ENCODE measurements at places on chromosomes 4 and X. TPM values are rescaled to one million over a fixed set of nuclear protein-coding genes. Genes with fewer than 3 reads are reported as not detected.

DNA sequence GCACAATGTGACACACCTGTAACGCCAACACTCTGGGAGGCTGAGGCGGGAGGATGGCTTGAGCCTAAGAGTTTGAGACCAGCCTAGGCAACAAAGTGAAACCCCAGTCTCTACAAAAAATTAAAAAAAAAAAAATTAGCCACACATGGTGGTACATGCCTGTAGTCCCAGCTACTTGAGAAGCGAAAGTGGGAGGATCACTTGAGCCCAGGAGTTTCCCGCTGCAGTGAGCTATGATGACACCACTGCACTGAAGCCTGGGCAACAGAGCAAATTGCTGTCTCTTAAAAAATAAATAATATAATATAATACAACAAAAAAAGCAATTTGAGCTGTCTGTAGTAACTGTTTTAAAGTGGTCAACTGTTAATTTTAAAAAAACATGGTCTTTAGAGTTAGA, 13.2 kb downstream of the SPOCK3 start:
- DNase-seq = no peak

The FMR1NB gene
- not detected for polyA plus RNA-seq

The TSPAN7 gene
- not detected for polyA plus RNA-seq

DNA sequence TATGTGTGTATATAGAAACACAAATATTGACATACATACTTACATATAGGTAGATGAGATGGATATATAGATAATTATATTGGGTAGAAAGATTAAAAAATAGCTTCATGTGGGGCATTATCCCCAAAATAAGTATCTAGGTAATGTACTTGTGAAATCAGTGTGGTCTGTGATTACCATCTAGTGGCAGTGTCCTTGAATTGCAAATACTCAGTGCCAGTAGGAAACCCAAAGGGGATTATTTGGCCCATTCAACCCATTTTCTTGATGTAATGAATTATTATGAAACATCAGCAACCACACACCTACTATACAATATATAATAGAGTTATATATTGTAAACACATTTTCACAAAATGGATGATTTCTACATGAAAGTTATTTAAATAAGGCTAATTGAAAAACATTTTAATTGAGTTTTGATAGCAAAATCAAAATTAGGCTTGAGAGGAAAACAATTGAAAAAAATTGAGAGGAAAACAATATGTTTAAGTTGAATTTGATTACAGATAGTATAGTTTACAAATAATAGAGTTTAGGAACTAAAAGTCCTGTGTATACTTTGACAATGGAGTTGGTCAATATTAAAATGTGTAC, 389.4 kb downstream of the GALNTL6 start:
- DNase-seq = peak; percentile 5

All from naive B cell (primary cell).